ENCODE measurements at places on chromosomes 13 and 19.

DNA sequence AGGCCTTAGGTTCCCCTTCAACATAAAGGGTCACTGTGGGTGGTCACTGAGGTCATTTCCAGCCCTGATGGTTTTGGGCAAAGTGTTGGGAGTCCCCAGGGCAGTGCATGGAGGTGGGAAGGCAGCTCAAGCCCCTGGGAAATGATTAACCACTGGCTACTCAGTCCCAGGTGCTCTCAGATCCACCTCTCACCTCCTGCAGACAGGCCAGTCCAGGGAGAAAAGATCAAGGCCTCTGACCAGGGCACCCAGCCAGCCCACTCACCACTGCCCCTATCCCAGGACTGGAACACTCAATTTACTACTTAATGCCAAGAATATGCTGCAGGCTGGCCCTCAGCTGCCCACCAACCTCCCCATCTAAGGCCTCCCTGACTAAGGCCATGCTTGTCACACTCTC, 1307.9 kb downstream of the UQCRFS1 start:
- no peak for DNase-seq

DNA sequence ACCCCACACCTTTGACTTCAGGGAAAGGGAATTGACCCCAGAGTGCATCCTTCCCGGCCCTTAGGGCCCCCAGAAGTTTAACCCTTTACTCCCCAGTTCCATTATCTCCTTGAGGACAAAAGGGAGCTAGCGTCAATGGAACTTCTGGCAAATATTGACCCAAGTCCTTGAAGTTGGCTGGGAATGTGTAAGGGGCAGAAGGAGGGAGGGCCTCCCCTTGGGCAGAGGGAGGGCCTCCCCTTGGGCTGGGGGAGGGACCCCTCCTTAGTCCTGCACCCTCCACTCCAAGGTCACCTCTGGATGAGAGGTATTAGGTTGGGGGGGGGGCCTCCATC, 3.0 kb upstream of the TMEM59L start:
- no peak for DNase-seq

DNA sequence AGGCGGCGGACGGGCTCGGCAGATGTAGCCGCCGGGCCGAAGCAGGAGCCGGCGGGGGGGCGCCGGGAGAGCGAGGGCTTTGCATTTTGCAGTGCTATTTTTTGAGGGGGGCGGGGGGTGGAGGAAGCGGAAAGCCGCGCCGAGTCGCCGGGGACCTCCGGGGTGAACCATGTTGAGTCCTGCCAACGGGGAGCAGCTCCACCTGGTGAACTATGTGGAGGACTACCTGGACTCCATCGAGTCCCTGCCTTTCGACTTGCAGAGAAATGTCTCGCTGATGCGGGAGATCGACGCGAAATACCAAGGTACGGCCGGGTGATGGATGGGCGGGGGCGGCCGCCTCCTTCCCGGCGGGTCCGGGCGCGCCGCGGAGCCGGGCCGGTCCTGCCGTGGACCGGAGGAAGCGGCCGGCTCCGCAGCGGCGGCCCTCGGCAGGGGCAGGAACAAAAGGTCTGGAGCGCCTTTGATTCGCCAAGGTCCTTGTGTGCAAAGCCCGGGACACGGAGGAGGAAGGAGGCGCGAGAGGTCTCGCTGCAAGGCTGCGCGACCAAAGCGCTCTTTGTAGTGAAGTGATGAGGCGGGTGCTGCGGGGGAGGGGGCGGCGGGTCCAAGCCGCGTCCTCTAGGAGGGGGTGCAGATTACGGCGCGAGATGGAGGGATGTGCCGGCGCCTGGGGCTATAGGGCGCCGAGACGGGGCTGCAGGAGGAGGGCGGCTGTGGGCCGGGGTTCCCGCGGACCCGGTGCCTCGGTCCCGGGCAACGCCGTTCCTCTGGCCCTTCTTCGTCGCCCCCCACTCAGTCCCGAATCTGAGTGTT, 689 bp downstream of the ING1 start:
- DNase-seq: peak; percentile 64

DNA sequence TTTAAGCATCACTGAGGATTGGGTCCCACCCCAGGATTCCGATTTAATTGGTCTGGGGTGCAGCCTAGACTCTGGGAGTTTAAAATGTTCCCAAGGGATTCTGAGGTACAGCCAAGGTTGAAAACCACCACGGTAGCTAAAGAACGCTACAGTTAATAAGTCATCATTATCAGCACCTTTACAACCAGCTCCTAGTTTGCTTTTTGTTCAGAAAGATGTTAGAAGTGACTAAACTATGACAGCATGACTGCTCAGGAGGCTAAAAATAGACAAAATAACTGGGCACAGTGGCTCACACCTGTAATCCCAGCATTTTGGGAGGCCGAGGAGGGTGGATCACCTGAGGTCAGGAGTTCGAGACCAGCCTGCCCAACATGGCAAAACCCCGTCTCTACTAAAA, 11.7 kb upstream of the EPSTI1 start:
- DNase-seq: no peak

GRCh38 chr19:46082728-46083050, 41.8 kb downstream of the IGFL3 start:
- no peak for DNase-seq

DNA sequence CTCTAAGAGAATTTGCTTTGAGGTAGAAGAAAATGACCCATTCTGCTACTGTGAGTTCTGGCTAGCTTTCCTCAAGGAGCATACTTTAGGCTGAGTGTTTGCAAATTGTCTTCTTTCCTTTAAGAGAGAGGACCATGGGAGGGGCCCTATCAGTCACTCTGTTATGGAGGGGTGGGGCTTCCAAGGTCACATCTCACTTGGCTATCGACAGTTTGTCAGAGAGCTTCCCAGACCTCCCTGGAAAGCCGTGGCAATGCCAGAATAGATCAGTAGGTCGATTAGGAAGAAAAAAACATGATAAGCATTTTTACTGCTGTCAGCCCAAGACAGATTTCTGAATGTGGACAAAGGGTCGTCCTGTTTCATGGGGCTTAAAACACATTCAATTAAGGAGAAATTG, 93.3 kb downstream of the OXGR1 start:
- no peak for DNase-seq

GRCh38 chr13:76741624-76742023, 144.6 kb downstream of the KCTD12 start:
- no peak for DNase-seq

- peak; percentile 97 for DNase-seq
Measured at GRCh38 chr19:9785367-9786331, 17.1 kb upstream of the ZNF846 start.

DNA sequence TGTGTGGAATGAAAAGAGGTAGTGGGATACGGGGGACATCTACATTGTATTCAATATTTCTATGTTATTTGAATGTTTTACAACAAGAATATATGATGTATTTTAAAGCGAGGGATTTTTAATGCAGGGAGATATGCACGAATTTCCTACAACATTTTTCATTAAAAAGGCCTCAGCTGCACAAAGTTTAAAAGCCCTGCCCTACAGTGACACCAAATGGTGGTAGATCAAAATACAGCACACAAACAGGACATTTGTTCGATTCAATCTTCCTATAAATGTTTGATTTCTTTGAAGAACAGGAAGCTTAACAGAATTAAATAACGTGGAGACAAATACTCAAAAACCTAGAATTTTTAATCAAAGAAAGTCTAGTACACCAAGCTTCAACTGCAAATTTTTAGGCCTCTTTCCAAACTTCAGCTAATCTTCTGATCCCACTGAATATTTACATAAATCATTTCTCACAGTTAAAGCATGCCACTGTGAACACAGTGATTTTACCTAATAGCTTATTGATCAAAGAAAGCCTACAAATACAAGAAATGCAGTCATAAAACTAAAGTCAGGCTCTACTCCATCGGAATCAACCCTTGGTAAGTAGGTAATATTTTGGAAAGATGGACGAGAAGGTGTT, 257.2 kb downstream of the DIAPH3 start:
- DNase-seq: no peak

DNA sequence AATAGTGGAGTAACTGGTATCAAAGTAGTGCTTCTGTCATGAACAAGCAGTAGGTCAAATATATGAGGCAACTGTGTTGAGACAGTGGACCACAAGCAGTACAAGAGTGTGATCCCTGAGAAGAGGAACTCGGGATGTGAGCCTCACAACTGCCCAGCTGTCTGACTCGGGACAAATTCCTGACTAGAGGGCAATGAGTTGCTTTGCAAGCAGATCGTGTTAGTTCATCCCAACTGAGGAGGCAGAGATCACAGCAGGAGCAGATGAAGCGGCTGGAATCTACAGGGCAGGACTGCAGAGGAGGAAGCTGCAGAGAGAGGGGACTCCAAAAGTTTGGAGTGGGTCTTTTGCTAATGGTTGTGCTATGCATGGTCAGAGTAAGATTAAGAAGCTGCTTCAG, 741.1 kb downstream of the DIAPH3 start:
- no peak for DNase-seq

DNA sequence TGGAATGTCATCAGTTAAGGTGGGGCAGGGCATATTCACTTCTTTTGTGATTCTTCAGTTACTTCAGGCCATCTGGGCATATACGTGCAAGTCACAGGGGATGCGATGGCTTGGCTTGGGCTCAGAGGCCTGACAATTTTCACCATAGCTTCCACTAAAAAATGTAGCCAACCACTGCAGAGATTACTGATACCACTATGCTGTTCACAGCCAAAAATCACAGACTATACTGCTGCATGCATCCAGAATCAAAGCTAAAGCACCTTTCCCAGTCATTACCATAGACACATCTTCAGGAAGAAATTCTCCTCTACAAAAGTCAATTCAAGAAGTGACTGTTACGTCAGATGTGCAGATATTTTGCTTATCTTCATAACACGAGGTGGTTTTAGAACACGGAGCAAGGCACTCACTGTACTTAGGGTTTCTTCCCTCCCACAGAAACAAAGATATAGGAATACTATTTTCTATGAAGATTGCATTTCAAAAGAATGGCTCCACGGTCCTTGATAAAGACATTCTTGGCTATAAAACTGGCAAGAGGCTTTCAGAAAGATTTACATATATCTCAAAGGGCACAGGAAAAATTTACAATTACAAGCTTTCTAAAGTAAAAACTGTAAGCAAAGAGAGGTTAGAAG, 1556.6 kb upstream of the PRR20A start:
- no peak for DNase-seq

- no peak for DNase-seq
Measured at GRCh38 chr19:37931881-37932655, 25.1 kb downstream of the SIPA1L3 start.

DNA sequence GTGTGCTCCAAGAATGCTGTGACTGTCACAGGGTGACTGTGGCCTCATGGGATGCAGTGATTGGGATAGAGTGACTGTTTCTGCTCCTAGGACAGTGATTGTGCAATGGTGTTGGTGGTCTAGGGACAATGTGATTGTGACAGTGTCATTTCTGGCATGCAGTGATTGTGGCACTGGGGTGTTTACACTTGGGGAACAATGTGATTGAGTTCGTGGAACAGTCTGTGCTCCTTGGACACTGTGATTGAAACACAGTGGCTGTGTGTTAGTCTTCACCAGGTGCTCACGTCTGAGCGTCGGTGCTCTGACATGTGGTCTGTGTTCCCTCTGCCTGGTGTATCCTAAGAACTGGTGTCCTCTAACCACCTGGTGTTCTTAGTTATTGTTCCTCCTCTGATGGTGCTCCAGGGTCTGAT, 1.7 kb downstream of the PDE4A start:
- no peak for DNase-seq

- no peak for DNase-seq
Measured at GRCh38 chr13:35649162-35649561, 172.7 kb upstream of the MAB21L1 start.

- no peak for DNase-seq
Measured at GRCh38 chr19:18408053-18408476, 10.6 kb upstream of the LRRC25 start.

DNA sequence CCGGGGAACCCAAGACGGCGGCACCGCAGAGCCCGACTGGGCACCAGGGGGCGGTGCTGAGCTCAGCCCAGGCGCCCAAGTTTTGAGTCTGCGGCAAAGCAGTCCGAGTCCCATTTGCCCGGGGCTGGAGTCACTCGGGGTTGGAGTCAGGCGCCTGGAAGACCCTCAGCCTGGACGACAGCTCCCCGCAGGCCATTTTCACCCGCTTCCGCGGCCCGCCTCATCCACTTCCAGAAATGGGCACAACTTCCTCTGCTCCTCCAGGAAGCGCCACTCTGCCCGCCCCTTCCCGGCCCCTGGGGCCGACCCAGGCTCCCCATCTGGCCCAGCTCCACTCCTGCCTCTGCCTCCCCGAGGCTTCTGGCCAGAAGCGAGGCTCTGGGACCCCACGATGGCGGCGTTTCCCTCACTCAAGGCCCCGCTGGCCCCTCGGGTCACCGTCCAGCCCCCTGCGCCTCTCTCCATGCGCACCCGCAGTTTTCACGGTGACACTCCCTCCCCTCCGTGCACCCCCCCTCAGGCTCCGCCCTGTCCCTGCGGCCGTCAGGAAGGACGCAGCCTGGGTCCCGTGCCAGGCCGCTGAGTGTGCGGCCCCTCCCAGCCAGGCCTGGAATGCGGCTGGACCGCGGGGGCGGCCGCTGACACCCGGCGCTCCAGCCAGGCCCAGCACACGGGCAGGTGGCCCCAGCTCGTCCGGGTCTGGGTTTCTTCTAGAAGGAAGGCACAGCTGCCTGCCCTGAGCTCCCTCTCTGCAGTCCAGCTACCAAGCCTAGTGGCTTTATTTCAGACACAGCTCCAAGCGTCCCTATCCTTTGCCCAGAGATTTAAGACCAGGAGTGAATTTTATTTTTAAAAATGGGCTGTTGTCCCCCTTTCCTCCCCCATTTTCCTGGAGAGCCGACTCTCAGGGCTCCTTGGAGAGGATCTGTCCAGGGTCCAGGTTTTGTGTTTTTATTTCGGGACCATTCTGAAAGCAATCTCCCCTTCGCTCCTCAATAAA, 4.7 kb downstream of the SERTAD1 start:
- peak; percentile 63 for DNase-seq

DNA sequence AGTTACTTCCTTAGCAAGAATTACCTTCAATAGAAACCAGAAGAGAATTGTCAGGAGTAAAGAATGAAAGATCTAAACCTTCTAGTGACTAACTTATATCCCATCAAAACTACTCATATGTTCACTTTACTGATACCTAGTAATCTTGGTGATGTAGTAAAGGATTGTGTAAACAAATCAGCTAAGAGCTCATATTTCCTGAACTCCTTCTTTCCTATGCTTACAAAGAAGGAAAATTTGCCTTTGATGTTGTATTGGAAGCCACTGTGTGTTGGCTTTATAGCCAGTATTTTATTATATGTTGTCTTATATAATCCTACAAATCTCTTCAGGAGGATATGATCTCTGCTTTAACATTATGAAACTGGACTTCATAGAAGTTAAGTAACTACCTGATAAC, 671.0 kb downstream of the PCDH9 start:
- no peak for DNase-seq

GRCh38 chr13:44117351-44117750, 237.6 kb downstream of the LACC1 start:
- no peak for DNase-seq

All from stimulated activated CD4-positive, alpha-beta T cell treated with anti-CD3 and anti-CD28 coated beads, Interleukin-4, amount 100 ng/mL, for 4 hours (primary cell).